ENCODE measurements at places on chromosomes 1 and 21.
A peak's percentile ranks its signal among the peaks of the same experiment; 100 is the strongest.

DNA sequence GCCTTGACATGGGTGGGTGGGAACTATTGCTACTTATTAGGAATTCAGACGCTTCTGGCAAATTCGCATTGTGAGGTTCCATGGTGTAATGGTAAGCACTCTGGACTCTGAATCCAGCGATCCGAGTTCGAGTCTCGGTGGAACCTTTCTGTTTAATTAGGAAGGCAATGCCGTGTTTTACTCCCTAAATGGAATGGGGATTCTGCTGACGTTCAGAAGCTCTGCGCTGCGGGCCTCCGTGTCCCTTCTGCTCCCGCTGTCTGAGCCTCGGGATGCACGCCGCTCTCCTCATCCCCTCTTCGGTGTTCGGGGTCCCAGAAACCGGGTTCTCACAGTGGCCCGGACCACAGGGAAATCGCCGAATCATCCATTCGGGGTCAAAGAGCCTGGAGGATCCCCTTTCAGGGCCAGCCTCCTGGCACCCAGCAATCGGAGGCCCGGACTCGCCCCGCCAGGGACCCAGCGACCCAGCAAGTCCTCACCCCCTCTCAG is 280.3 kb downstream of the FAM72C start:
- no peak overlapping the region for H3K27ac ChIP-seq
- no peaks in the 10 kb centered on the region for H3K27me3 ChIP-seq
- no peak overlapping the region for H3K4me3 ChIP-seq
- no peaks in the 10 kb centered on the region for H3K4me1 ChIP-seq
- H3K36me3 ChIP-seq, result no peaks in the 10 kb centered on the region

- DNase-seq, result no peak
- H3K4me3 ChIP-seq, result no peak overlapping the region
- H3K27ac ChIP-seq, result no peak overlapping the region
- no peaks in the 10 kb centered on the region for H3K36me3 ChIP-seq
- H3K27me3 ChIP-seq, result no peaks in the 10 kb centered on the region
These were observed 24.6 kb downstream of the TEX35 start for GRCh38 chr1:178537382-178538090.

DNA sequence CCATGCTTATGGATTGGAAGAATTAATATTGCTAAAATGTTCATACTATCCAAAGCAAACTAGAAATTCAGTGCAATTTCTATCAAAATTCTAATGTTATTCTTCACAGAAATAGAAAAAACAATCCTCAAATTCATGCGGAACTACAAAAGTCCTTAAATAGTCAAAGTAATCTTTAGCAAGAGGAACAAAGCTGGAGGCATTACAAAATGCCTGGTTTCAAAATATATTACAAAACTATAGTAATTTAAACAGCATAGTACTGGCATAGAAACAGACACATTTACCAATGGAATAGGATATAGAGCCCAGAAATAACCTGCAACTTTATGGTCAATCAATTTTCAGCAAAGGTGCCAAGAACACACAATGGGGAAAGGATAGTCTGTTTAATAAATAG is 3.8 kb downstream of the CTSS start:
- no peak overlapping the region for H3K4me3 ChIP-seq
- no peaks in the 10 kb centered on the region for H3K4me1 ChIP-seq
- DNase-seq, result no peak
- H3K27me3 ChIP-seq, result no peaks in the 10 kb centered on the region
- H3K36me3 ChIP-seq, result peaks cover 7% of the 10 kb centered on the region

GRCh38 chr1:37009521-37009920 is 24.8 kb downstream of the GRIK3 start:
- H3K36me3 ChIP-seq, result no peaks in the 10 kb centered on the region
- no peak overlapping the region for H3K4me3 ChIP-seq
- H3K27ac ChIP-seq, result no peak overlapping the region
- DNase-seq, result no peak
- H3K4me1 ChIP-seq, result no peaks in the 10 kb centered on the region

- no peaks in the 10 kb centered on the region for H3K4me1 ChIP-seq
- H3K27ac ChIP-seq, result no peak overlapping the region
- no peak for DNase-seq
- no peaks in the 10 kb centered on the region for H3K27me3 ChIP-seq
These were observed 27.6 kb upstream of the CTH start for GRCh38 chr1:70383483-70383882.

DNA sequence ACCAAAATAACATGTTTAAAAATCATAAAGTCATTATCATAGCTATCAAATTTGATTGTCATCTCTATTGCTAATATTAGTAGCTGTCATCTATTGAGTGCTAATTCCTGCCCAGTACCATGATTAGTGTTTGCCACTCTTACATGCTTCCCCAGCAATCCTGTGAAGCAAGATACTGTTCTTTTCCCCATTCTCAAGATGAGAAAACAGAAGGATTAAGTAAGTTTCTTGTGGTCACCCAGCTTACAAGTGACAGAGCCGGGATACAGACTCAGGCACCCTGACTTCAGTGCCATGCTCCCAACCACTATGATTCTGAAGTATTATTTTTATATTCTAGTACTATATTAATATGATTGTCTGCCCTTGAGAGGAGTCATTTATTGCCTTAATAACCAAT is 36.5 kb downstream of the LRRC8C start:
- H3K27ac ChIP-seq, result no peak overlapping the region
- no peaks in the 10 kb centered on the region for H3K27me3 ChIP-seq
- no peak for DNase-seq
- H3K4me3 ChIP-seq, result no peak overlapping the region
- no peaks in the 10 kb centered on the region for H3K36me3 ChIP-seq
- H3K4me1 ChIP-seq, result no peaks in the 10 kb centered on the region

DNA sequence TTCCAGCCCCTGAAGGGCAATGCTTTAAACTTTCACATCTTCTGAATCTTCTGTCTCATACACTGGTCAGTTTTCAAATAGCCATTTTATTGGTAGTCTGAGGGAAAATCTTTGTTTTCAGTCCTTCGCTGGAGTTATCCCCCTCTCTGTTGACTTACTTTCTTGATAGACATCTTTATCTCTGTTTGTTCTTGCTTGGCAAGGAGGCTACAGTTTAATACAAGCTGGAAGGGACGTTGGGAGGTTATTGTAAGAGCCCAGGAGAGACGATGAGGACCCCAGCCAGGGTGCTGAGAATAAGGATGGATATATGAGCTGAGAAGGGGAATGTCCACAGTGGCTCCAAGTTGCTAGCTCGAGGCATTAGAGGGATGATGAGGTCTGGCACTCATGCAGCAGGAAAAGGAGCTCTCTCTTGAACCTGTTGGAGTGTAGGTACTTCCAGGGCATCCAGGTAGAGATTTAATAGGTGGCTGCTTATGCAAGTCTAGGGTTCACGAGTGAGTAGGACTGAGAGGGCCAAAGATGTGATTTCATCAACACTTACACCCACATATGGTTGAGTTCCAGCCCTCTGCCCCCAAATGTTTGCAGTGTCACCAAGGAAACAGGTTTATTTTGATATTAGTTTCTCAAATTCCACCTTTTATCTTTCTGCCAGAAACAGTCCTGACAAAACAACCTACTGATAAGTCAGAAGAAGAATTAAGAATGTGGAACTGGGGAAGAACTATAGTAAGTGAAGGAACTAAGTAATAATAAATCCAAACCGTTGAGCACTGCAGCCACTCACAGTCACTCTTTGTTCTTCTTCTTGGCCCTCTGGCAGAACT is 237.3 kb upstream of the PROX1 start:
- no peak overlapping the region for H3K4me3 ChIP-seq
- no peaks in the 10 kb centered on the region for H3K4me1 ChIP-seq
- no peaks in the 10 kb centered on the region for H3K36me3 ChIP-seq
- DNase-seq, result no peak
- H3K27ac ChIP-seq, result no peak overlapping the region

DNA sequence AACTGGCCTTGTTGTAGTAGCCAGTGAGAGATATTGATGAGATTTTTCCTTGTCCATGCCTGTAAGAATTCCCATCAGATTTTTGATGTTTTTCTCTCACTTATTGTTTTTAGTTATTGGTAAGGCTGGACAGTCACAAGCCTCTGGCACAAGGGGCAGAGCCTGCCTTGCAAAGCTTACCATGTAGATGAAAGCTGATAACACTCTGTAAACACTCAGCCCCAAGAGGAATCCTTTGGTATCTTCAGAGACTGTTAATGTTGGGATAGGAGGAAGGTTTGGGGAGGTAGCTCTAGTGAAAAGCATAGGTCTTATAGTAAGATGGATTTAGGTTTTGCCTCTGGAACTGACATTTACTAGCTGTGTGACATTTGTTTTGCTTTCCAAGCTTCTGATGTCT is 37.7 kb downstream of the MARK1 start:
- DNase-seq, result no peak
- no peaks in the 10 kb centered on the region for H3K27me3 ChIP-seq
- H3K4me1 ChIP-seq, result peaks cover 3% of the 10 kb centered on the region
- H3K4me3 ChIP-seq, result no peak overlapping the region
- H3K36me3 ChIP-seq, result no peaks in the 10 kb centered on the region

DNA sequence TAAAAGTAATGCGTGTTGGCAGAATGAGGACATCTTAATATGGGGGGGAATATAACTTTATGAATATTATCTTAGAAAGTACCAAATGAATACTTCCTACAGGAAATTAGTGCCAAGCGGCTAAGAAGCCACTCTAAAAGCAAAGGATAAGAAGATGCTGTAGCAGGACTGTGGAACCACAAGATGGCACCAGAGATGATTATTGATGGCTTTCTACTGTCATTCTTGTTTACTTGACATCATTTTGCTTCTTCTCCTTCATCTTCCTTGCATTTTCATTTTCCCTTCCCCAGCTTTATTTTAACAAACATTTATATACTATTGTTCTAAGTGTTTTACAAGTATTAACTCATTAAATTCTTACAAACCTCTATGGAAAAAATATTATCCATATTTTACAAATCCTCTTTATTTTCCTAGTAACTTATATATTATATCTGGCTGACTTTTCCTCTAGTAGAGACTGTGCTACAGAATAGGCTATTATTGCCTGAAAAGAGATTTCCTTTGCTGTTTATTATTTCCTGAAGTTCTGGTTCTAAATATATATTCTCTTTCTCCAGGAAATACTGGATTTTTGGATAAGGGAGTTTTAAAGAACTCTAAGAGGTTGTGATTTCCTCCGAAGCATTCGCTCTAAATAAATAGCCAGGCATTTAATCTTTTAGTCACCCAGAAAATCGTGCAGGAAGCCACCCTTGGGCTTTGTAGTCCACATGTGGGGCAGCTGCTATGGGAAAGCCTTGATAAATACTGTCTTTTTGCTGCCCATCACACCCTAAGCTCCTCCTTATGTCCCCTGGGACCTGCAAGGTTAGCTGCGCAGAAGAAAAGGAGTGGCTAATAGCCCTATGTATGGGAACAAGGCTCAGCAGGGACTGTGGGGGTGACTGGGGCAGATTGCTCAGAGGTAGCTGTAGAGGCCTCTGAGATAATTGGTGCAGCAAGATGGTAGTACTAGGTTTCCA is 69.8 kb downstream of the TPR start:
- H3K4me1 ChIP-seq, result no peaks in the 10 kb centered on the region
- no peak overlapping the region for H3K4me3 ChIP-seq
- no peak for DNase-seq
- H3K27ac ChIP-seq, result no peak overlapping the region
- no peaks in the 10 kb centered on the region for H3K27me3 ChIP-seq

GRCh38 chr21:42403611-42404231 is at the start of gene UBASH3A:
UBASH3A (plus strand) TSS chr21:42403902; CDS start chr21:42403946, 44 bp downstream.
- no peak within 1 kb of the TSS for H3K4me3 ChIP-seq
- no peak for DNase-seq
- no peaks in the 10 kb centered on the region for H3K4me1 ChIP-seq
- H3K27ac ChIP-seq, result no peak within 1 kb of the TSS
- H3K36me3 ChIP-seq, result no peaks in the 10 kb centered on the region

GRCh38 chr1:182580736-182581135 is 8.3 kb downstream of the RNASEL start:
- H3K27ac ChIP-seq, result no peak overlapping the region
- H3K4me3 ChIP-seq, result no peak overlapping the region
- no peaks in the 10 kb centered on the region for H3K36me3 ChIP-seq
- no peak for DNase-seq
- H3K4me1 ChIP-seq, result no peaks in the 10 kb centered on the region
- H3K27me3 ChIP-seq, result no peaks in the 10 kb centered on the region

DNA sequence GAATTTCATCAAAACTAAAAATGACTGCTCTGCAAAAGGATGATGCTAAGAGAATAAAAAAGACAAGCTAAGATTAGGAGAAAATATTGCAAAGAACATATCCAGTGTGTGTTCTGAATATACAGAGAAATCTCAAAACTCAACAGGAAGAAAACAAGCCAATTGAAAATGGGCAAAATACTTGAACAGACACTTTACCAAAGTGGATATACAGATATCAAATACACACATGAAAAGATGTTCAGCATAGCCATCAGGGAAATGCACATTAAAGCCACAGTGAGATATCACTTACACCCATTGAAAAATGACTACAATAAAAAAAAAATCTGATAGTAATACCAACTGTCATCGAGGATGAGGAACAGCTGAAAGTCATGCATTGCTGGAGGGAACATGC is 21.3 kb downstream of the PRMT2 start:
- H3K27me3 ChIP-seq, result no peaks in the 10 kb centered on the region
- H3K4me1 ChIP-seq, result no peaks in the 10 kb centered on the region
- no peak for DNase-seq
- no peak overlapping the region for H3K4me3 ChIP-seq

GRCh38 chr1:213017447-213018273 is 2.0 kb upstream of the ANGEL2 start:
- DNase-seq, result no peak
- H3K4me3 ChIP-seq, result no peak overlapping the region
- H3K4me1 ChIP-seq, result peaks cover 2% of the 10 kb centered on the region
- no peak overlapping the region for H3K27ac ChIP-seq
- peaks cover 6% of the 10 kb centered on the region for H3K36me3 ChIP-seq

- H3K36me3 ChIP-seq, result no peaks in the 10 kb centered on the region
- no peak overlapping the region for H3K4me3 ChIP-seq
- no peak for DNase-seq
- no peaks in the 10 kb centered on the region for H3K4me1 ChIP-seq
- no peaks in the 10 kb centered on the region for H3K27me3 ChIP-seq
These were observed 59.9 kb upstream of the CNN3 start for GRCh38 chr1:94986783-94987182.

DNA sequence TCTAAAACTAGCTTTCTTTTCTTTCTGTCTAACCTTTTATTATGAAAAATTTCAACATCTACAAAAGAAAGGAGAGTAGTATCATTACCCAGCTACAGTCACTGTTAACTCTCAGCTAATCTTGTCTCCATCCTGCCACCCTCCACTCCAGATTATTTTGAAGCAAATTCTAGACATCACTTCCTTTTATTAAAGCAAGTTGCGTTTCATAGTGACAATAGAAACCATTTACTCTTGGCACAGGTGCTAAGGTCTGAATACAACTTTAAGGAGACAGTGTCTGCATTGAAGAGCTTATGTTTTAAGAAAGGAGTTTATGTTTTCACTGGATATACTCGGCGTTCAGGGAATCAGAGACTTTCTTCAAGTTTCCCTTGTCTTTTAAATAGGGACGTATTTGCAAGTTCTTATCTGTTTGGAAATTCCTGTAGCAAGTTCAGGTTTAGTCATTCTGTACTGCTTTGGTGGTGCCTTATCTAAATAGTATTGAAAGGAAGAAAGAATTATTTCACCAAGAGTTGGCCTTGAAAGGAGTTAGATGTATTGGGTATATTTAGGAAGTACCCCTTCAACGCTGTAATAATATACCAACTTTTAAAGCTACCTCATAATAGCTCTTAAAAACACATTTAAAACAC is 42.7 kb downstream of the ITSN1 start:
- H3K27me3 ChIP-seq, result no peaks in the 10 kb centered on the region
- peak overlapping the region; percentile 72 for H3K4me3 ChIP-seq
- peaks cover 8% of the 10 kb centered on the region for H3K36me3 ChIP-seq
- no peak for DNase-seq
- H3K27ac ChIP-seq, result peak overlapping the region; percentile 88
